ENCODE measurements at places on chromosomes 3 and 15. TPM values are rescaled to one million over a fixed set of nuclear protein-coding genes. Genes with fewer than 3 reads are reported as not detected.
A peak's percentile ranks its signal among the peaks of the same experiment; 100 is the strongest.

The CD200 gene
- 4.4 TPM for total RNA-seq

The CCR3 gene
- not detected for total RNA-seq

The FEM1B gene
- 55.3 TPM for total RNA-seq

The CSNK1G1 gene
- 19.8 TPM for total RNA-seq

The POC1A gene
- 2.7 TPM for total RNA-seq

DNA sequence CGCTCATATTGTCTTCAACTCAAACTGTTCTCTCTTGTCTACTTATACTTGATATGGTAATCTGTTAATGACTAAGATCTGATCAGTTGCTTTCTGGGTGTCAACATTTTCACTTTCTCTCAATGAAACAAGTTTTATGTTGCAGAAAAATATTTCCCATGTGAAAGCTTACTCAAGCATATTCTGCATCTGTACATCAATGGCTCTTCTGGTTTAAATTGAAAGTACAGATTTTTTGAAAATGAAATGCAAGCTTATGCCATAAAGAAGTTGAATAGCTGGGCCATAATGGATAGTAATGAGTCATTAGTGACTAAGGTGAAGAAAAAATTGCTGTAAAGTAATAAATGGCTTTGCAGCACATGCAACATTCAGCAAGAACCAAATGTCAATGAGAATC, 140.7 kb downstream of the BCHE start:
- no peak overlapping the region for H3K27ac ChIP-seq
- no peaks in the 10 kb centered on the region for H3K36me3 ChIP-seq
- H3K27me3 ChIP-seq: no peaks in the 10 kb centered on the region
- no peaks in the 10 kb centered on the region for H3K4me1 ChIP-seq
- H3K4me3 ChIP-seq: no peak overlapping the region

DNA sequence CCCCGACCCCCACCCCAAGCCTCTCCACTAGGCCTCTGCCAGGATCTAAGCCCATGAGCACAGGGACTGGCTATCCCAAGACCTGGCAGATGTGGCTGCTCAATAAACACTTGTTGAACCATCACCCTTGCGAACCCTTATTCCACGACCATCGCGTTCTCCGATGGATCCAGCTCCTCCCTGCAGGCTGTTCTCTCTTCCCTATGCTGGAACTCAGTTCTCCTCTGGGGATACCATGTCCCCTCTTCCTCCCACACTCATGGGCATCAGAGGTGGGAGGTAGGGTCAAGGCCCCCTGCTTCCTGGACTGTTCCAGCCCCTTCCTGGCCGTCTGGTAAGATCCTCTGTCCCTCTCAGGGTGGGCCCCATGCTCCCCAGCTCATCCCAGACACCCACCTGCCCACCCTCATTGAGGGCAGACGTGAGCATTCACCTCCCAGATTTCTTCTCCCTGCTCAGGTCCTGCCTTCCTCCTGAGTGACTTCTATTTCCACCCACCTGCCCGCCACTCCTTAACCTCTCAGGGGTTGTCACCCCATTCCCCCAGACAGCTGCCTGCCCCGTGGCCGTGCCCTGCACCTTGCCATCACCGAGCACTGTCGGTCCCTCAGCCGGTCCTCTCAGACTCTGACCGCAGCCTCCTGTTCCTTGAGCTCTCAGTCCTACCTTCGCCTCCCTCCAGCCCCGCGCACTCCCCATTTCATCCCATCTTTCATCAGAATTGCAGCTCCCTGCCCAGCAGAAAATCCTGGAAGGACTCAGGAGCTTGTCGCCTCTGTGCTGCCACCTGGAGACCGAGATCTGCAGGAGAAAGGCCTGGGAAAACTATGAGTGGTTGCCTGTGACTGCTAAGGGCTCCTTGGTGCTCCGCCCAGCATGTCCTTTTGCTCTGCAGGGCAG, 42.0 kb downstream of the PML start:
- no peaks in the 10 kb centered on the region for H3K27me3 ChIP-seq
- H3K27ac ChIP-seq: no peak overlapping the region
- peaks cover 68% of the 10 kb centered on the region for H3K36me3 ChIP-seq
- peak; percentile 60 for DNase-seq
- no peak overlapping the region for H3K4me3 ChIP-seq

DNA sequence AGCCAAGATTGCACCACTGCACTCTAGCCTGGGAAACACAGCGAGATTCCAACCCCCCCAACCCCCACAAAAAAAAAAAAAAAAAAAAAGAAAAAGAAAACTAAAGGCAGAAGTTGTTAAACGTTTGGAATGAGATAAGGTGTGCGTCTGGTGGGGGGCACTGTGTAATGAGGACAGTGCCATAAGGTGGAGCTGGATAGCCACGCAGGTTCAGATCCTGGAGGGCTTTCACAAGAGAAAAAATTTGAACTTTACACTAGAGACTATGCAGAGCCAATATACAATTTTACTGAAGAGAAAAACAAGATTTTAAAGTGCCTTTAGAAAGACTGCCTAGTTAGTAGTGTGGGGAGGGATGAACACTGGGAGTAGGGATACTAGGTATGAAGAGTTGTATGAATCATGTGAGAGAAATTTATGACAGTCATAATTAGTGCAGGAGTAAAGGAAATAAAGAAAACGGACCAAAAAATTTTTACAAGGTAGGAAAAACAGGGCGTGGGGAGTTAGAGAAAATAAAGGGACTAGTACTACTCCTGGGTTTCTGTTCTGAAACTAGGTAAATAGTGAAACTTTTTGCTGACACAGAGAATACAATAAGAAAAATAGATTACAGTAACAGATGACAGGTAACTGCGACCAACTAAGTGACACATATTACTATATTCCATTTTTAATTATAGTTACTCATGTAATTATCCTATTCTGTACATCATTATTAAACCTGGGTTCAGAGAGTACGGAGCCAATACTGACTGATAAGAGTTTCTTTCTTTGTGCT, 108.1 kb downstream of the PEAK1 start:
- no peaks in the 10 kb centered on the region for H3K27me3 ChIP-seq
- H3K4me3 ChIP-seq: no peak overlapping the region
- DNase-seq: no peak
- no peak overlapping the region for H3K27ac ChIP-seq
- H3K36me3 ChIP-seq: no peaks in the 10 kb centered on the region
- H3K4me1 ChIP-seq: peaks cover 10% of the 10 kb centered on the region

DNA sequence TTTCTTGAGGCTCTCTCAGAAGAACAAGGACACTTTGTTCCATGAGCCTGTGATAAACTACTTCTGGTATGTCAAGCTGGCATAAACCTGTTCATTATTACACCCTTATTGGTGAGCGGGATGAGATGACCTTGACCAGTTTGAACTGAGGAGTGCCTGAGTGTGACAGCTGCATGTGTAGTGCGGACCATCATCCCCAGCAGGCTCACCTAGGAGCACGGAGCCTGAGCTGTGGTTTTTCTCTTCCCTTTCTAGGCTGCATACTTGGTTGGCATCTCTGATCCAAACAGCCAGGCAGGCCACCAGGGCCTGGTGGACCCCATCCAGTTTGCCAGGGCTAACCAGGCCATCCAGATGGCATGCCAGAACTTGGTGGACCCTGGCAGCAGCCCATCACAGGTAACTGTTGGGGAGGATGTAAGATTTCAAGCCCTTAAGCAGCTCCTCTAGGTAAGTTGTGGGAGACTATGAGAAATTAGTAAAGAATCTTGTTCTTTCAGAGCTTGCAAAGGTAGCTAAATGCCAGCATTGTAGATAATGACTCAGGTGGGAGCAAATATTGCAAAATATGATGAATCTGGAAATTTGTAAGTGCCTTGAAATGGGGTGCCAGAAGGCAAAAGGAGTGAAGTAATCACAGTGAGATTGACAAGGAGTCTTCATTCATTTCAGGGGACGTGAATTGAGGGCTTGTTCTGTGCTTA, 288.9 kb upstream of the TPM1 start:
- no peak overlapping the region for H3K4me3 ChIP-seq
- DNase-seq: no peak
- H3K36me3 ChIP-seq: no peaks in the 10 kb centered on the region
- no peaks in the 10 kb centered on the region for H3K27me3 ChIP-seq
- peaks cover 6% of the 10 kb centered on the region for H3K4me1 ChIP-seq
- no peak overlapping the region for H3K27ac ChIP-seq

DNA sequence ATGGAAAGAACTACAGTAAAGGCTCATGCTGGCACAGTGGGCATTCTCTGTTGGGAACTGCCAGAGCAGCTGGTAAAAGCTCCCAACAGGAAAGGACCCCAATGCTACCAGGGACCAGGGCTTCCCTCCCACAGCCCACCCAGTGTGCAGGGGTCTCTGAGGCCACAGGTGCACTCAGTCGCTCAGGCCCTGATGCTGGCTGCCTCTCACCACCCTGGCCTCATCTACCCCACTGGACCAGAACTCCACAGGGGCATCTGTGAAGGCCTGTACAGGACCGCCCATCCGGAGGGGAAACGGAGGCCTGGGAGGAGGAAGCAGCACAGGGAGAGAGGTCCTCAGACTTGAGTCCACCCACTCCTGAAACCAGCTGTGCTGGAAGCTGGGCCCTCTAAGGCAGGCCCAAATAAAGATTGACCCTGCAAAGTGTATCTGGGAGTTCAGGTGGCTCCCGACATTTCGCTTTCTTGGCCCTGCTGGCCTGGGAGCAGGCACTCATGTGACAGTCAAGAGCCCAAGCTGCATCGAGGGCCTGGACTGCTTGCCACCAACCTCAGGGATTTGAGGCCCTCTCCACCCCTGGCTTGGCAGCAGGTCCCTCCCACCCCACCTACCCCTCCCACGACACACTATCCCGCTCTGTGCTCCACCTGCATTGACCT, 12.7 kb downstream of the KLF15 start:
- H3K4me1 ChIP-seq: peaks cover 2% of the 10 kb centered on the region
- H3K27ac ChIP-seq: no peak overlapping the region
- H3K27me3 ChIP-seq: no peaks in the 10 kb centered on the region
- no peak overlapping the region for H3K4me3 ChIP-seq

DNA sequence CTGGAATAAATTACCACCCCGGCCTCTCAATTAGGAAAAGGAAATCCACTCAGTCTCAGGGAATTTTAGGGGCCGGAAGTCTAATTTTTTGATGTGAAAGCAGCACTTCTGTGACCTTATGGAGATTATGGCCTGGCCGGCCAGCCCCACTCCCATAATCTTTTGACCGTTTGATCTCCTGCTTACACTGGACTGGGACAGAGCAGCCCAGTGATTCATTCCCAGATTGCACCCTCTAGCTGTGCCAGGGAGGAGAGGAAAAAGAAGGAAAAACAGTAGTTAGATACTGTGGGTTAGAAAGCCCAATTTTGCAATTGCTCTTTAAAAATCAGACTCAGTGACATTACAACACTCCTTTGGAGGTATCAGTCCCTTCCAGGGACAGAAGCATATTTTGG, 32.4 kb downstream of the GJD2 start:
- no peaks in the 10 kb centered on the region for H3K27me3 ChIP-seq
- no peaks in the 10 kb centered on the region for H3K4me1 ChIP-seq
- H3K4me3 ChIP-seq: peak overlapping the region; percentile 12
- H3K27ac ChIP-seq: no peak overlapping the region
- H3K36me3 ChIP-seq: no peaks in the 10 kb centered on the region
- no peak for DNase-seq

DNA sequence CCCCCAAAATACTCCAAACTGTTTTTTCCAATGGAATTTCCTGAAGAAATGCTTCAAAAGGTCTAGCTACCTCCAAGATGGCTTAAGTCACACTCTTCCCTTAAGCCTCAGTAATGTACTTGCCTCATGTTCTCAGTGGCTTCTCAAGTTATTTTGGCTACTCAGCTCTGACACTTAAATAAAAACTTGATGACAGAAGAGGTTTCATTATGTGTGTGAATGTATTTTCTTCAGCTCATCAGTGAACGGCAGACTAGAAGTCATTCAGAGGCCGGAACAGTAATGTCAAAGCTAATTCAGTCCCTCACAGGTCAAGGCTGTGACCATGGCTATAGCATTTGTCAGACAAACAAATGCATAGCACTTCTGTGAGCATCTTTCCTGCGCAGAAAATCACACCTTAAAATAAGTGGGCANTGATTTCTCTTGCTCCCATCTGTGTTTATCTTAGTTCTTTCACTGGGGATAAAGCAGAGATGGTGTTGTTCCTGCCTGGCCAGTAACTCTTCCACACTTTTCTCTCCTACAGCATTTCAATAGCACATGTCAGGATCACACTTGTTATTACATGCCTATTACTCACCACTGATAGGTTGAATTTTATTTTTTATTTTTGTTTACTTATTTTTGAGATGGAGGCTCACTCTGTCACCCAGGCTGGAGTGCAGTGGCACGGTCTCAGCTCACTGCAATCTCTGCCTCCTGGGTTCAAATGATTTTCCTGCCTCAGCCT, 68.5 kb upstream of the PLCL2 start:
- H3K4me3 ChIP-seq: no peak overlapping the region
- no peaks in the 10 kb centered on the region for H3K27me3 ChIP-seq
- no peak overlapping the region for H3K27ac ChIP-seq
- no peak for DNase-seq

GRCh38 chr3:115814778-115815380, 191.6 kb downstream of the GAP43 start:
- no peaks in the 10 kb centered on the region for H3K27me3 ChIP-seq
- DNase-seq: peak; percentile 62
- H3K36me3 ChIP-seq: no peaks in the 10 kb centered on the region
- no peak overlapping the region for H3K27ac ChIP-seq
- H3K4me1 ChIP-seq: no peaks in the 10 kb centered on the region

DNA sequence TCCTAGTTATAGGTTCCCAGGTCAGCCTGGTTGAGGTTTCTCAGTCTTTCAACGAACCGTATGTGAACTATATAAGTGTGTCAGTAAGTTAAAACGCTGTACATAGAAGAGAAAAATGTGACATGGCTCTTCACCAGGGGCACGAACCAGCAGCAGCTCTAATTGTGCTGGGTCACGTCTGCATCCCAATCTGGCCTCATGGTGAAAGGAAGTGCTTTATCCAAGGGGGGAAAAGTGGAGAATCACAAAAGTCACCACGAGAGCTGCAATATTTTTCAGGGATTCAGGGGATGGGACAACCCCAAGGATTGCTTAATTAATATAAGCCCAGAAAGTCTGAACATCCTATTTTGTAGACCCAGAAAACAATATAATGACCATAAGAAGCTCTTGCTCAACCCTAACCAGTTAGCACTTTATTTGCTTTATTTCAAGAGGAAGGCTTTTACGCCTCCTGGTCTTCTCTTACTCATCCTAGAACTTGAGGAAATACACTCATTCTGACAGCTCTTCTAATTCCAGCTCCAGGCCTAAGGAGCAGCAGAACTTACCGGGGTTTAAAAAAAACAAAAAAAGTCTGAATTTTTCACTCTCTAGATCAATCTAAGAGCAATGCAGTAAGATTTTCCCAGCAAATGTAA, 16.5 kb downstream of the ANXA2 start:
- H3K36me3 ChIP-seq: peaks cover 92% of the 10 kb centered on the region
- no peak for DNase-seq
- H3K4me3 ChIP-seq: no peak overlapping the region
- H3K4me1 ChIP-seq: peaks cover 38% of the 10 kb centered on the region
- H3K27me3 ChIP-seq: no peaks in the 10 kb centered on the region

DNA sequence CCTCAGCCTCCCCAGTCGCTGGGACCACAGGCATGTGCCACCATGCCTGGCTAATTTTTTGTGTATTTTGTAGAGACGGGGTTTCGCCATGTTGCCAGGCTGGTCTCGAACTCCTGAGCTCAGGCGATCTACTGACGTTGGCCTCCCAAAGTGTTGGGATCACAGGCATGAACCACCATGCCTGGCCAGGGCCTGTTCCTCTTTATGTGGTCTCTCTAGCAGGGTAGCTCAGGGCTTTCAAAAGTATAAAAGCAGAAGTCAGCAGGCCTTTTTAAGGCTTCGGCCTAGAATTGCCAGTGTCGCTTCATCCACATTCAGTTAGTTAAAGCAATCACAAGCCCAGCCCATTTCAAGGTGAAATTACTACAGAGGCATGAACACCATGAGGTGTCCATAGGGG, 7.6 kb downstream of the VHL start:
- peaks cover 77% of the 10 kb centered on the region for H3K36me3 ChIP-seq
- no peaks in the 10 kb centered on the region for H3K27me3 ChIP-seq
- DNase-seq: no peak
- H3K4me3 ChIP-seq: no peak overlapping the region
- H3K4me1 ChIP-seq: peaks cover 25% of the 10 kb centered on the region
- H3K27ac ChIP-seq: no peak overlapping the region
